EH (cell line): ENCODE measurements at places on chromosomes 16 and 17.

GRCh38 chr17:4950075-4950745 lies 709 bp upstream of the ENO3 start:
- peak; percentile 56 for DNase-seq

- DNase-seq = no peak
Observed at GRCh38 chr17:10837921-10838320, at the start of gene PIRT. PIRT (minus strand) TSS chr17:10838087; CDS start chr17:10825645, 12,442 bp downstream.

- no peak for DNase-seq
Observed at GRCh38 chr17:72790190-72790589, 302.3 kb downstream of the SLC39A11 start.

- peak; percentile 73 for DNase-seq
Observed at GRCh38 chr17:19384723-19385391, 2.1 kb downstream of the MFAP4 start.

DNA sequence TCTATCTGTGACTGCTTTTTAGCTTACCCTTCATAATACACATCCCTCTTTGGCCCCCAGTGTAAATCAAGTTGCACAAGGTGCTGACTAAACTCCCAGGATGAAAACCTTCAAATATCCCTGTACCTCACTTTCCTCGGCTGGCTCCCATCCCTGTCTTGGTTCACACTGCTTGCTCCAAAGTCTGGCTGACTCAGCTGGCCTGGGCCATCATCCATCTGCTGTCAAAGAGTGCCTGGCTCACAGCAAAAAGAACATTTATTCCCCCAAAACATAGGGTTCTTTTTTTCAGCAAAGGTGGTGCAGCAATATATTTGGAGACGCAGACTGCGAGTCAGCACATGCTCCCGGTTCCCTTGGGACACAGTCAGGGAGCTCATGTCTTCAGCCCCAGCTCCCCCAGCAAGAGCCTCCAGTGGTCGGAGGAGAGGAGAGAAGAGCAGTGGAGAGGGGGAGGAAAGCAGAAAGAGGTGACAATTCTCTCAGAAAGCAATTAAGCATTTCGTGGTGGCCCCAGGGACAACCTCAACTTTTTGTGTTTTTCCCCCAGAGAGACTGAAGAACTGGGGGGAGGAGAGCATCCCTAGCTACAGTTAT lies 26.1 kb downstream of the GPR142 start:
- DNase-seq = no peak

GRCh38 chr16:56716761-56717160 lies 13.2 kb upstream of the NUP93 start:
- no peak for DNase-seq

DNA sequence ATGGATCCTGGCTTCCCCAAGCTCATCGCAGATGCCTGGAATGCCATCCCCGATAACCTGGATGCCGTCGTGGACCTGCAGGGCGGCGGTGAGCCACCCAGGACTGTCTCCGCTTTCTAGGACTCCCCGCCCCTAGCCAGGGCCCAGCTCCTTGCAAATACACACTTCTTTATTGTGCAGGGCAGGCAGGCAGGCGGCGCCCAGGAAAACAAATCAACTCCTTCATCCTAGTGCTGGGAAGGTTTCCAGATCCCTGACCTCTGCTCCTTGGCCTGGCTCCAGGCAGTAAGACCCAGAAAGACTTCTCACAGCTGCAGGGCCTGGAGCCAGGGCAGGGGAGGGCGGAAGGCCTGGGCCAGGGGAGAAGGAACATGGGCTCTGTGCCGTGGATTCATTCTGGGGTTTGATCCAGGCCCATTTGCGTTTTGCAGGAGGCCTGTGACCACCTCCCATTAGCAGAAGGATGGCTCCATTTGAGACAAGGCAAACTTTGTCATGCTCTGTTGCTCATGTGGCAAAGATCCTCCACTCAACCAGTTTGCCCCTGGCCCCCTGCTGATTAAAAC lies 6.0 kb upstream of the LPCAT2 start:
- DNase-seq = peak; percentile 79

- no peak for DNase-seq
Observed at GRCh38 chr17:6668219-6668618, 16.7 kb downstream of the C17orf100 start.

DNA sequence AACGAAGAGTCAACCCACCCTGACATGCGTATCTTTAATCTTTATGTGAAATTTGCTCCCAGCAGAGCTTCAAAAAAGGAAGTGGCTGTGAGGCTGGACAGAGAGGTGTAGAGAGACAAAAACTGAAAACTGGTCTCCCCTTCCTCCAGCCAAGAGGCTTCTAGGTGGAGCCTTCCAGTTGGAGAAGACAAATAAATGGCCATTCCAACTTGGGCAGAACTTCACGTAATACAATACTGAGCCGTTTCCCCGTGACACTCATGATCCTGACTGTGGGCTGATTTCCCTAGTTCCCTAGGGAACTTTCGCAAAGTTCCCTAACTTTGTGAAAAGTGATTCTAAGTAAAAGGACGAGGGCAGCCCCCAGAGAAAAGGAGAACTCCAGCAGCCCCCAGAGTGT lies 78.8 kb downstream of the ZFHX3 start:
- no peak for DNase-seq

GRCh38 chr17:13931800-13932460 lies 137.4 kb upstream of the COX10 start:
- DNase-seq = peak; percentile 67

DNA sequence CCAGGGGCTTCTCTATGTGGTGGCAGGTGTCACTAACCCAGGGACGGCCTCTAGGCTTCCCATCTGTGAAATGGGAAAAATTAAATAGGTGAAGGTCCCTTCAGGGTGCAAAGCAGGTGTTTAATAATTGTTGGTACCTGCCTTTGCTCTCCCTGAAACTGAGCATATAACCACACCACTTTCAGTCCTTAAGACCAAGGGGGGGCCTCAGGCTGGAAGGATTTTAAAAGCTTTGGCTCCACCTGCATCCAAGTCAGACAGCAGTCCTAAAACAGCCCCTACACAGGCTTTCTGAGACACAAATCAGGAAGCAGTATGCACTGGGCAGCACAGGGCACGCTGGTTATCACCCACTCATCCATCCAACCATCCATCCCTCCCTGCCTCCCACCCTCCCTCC lies 55.0 kb downstream of the TK2 start:
- DNase-seq = no peak

- peak; percentile 37 for DNase-seq
Observed at GRCh38 chr17:60158751-60159478, 9.1 kb downstream of the CA4 start.

- DNase-seq = no peak
Observed at GRCh38 chr16:72013888-72014581, 5.5 kb downstream of the DHODH start.

GRCh38 chr16:66713076-66713475 lies 16.5 kb upstream of the CMTM4 start:
- DNase-seq = no peak

GRCh38 chr16:28260193-28260592 lies 32.1 kb upstream of the SBK1 start:
- no peak for DNase-seq

GRCh38 chr17:82602986-82603710 lies 45.1 kb downstream of the WDR45B start:
- no peak for DNase-seq

DNA sequence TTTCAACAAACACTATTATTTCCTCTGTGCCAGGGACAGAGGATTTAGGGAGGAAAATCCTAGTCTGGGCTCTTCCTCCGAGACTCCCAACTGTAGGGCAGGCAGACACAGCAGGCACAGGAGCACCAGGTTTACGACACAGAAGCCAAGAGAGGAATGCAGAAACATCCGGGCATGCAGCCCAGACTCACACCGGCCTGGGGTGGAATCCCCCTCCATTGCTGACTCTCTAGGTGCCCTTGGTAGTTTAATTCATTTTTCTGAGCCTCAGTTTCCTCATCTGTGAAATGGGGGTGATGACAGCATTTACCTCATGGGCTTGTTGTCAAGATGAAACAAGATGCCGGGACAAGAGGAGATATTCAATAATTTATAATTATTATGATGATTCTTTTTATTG lies 14.9 kb downstream of the CA4 start:
- peak; percentile 31 for DNase-seq

- DNase-seq = no peak
Observed at GRCh38 chr17:73521376-73521775, 122.9 kb downstream of the SDK2 start.

- DNase-seq = no peak
Observed at GRCh38 chr17:45581860-45582259, 91.3 kb upstream of the PLEKHM1 start.

- no peak for DNase-seq
Observed at GRCh38 chr17:38466346-38467315, 38.4 kb downstream of the ARHGAP23 start.

GRCh38 chr17:6108382-6108781 lies 38.2 kb downstream of the WSCD1 start:
- DNase-seq = no peak

DNA sequence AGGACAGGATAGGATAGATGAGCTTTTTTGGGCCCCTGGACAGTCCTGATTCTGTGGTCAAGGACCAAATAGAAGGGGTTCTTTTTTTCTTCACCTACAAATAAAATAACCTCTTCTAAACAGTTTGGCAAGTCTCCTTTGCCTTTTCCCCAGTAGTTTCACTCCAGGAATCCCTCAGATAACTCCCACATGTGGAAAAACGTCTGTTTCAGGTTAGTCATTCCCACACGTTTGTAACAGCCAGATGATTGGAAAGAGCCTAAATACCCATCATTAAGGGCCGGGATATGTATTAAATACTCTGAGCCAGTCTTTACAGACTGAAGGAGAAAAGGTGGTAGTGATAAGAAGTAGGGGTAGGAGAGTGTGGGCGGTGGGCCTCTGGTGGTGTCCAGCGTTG lies 58.3 kb downstream of the PLD6 start:
- peak; percentile 12 for DNase-seq

DNA sequence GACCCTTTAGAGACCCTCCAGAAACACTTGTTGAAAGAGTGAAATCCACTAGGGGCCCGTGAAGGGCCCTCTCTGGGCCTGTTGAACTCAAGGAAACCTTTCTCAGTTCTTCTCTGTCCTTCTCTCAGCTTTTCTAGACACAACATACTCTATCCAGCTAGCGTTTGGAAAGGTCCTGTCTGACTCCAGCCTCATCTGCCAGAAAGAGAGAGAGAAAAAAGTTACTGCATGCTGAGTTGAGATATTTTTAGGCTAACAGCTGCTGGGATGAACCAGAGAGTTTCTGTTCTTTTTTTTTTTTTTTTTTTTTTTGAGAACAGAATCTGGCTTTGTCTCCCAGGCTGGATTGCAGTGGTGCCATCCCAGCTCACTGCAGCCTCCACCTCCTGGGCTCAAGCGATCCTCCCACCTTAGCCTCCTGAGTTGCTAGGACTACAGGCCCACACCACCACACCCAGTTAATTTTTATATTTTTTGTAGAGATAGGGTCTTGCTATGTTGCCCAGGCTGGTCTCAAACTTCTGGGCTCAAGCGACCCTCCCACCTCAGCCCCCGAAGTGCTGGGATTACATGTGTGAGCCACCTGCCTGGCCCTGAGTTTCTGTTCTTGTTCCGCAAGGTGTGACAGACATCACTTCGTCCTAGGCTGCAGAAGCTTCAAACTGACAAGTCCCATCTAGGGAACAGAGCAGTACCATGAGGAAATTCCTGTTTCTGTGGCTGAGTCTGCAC lies 14.9 kb upstream of the TEX2 start:
- DNase-seq = peak; percentile 34

- no peak for DNase-seq
Observed at GRCh38 chr17:67993998-67994361, 2.3 kb downstream of the C17orf58 start.

DNA sequence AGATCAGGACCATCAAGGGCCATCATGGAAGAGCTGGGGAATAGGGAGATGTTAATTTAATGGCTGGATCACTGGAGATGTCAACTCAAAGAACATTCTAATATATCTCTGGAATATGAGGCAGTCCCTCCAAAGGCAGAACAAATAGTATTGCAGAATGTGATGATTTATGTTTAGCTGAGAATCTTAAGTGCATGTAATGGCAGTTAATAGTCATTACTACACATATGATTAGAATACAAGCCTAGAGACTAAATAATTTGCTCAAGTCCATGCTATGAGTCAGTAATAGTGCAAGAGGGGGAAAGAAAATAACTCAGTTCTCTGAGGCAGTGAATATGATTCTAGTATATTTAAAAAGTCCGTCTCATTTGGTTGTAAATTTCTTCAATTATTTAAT lies 32.3 kb downstream of the SNTB2 start:
- DNase-seq = no peak

DNA sequence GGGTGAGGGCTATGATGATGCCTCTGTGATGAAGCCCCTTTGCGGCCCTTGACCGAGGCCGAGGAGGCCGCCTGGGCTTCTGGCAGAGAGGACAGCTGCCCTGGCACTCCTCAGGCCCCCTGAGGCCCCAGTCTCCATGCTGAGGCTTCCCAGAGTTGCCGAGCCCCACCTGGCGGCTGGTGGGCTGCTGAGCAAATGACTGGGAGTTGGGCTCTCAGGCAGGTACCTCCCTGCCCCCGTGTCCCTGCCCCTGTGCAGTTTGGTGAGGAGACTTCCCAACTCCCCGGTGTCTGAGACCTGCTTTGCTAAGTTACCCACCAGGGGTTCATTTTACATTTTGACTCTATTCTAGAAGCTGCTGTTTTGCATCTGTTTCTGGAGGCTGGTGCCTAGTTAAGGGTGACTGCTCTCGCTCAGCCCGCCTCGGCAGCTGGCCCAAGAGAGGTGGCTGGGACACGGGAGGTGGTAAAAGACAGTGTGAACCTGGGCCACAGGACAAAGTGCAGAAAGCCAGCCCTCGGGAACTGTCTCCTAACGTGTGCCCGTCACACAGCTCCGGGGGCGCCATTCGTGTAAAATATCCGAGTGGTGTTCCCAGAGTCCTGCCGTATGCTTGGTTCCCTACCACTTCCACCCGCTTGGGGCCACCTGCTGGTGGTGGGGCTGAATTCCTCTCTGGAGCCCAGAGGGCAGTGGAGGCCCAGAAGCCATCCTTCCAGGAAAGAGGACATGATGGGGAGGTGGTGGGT lies 134.5 kb downstream of the RAB11FIP4 start:
- peak; percentile 35 for DNase-seq

DNA sequence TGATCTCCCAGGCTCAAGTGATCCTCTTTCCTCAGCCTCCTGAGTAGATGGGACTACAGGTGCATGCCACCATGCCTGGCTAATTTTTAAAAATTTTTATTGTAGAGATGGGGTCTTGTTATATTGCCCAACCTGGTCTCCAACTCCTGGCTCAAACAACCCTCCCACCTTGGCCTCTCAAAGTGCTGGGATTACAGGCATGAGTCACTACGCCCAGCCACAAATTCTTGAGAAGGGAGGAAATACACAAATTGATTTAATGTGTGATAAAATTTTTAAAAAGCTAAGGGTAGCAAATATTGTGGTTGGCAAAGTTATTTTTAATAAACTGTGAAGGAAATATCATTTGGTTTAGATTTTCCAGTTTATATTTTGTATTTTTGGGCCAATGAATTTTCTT lies 9.6 kb downstream of the ITGAD start:
- peak; percentile 46 for DNase-seq

- DNase-seq = no peak
Observed at GRCh38 chr17:82117139-82118090, 19.4 kb upstream of the FASN start.

DNA sequence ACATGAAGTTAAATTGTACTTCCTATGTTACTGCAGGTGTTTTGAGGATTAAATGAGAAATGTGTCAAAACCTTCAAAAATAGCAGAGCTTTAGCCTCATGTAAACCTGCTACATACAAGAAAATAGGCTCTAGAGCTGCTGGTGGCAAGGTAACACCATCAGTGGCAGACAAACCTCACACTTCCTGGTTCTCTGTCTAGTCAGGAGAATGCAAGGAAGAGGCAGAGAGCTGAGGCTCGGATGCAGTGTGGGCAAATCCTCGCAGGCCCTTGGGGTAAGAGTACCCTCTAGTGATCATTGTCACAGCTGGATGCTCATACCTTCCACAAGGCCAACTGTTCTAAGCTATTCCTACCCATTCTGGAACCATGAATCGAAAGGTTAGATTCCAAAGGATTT lies 14.2 kb downstream of the CIAPIN1 start:
- DNase-seq = no peak
